ENCODE measurements at places on chromosomes 11 and 22.

GRCh38 chr11:44911029-44911814 lies 39.5 kb downstream of the TP53I11 start:
- no peaks in the 10 kb centered on the region for H3K36me3 ChIP-seq
- peak; percentile 81 for DNase-seq
- peaks cover 2% of the 10 kb centered on the region for H3K27me3 ChIP-seq
- H3K27ac ChIP-seq = no peak overlapping the region
- H3K4me1 ChIP-seq = 0 out of 2 replicates have a peak, but pooled peaks cover 2% of the 10 kb centered on the region
- no peak overlapping the region for H3K4me3 ChIP-seq

DNA sequence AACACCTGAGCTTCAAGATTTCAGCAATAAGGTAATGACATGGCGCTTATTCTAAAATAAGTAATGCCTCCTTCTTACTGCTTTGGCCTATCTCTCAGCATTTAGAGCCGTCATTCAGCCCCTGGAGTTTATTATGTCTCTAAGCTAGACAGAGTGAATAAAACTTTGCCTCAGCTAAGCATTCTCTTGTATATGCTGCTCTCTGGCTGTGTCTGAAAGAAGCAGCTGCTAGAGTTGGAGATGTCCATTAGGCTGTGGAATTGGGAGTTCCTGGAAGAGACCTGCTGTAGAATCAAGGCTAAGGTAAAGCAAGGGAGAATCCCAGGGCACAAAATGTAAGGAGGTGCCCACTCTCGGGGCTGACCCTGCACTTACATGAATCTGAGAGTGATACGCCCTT lies 35.5 kb upstream of the TTC12 start:
- H3K27me3 ChIP-seq = no peaks in the 10 kb centered on the region
- H3K4me1 ChIP-seq = no peaks in the 10 kb centered on the region
- no peaks in the 10 kb centered on the region for H3K36me3 ChIP-seq
- no peak overlapping the region for H3K4me3 ChIP-seq
- H3K27ac ChIP-seq = no peak overlapping the region
- DNase-seq = no peak

DNA sequence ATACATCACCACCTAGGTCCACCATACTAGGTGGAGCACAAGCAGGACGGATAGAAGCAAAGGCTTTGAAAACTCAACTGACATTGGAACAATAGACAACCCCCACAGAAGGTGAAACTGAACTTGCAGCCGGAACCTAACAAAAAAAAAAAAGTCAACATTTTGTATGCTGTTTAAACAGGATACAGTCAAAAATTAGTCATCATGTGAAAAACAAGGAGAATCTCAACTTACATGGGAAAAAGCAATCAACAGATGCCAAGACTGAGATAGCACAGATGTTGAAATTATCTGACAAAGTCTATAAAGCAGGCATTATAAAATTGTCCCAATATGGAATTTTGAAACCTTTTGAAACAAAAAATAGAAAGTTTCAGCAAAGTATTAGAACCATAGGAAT lies 123.8 kb downstream of the RAB38 start:
- H3K27ac ChIP-seq = no peak overlapping the region
- no peak overlapping the region for H3K4me3 ChIP-seq
- H3K36me3 ChIP-seq = no peaks in the 10 kb centered on the region
- no peaks in the 10 kb centered on the region for H3K27me3 ChIP-seq

DNA sequence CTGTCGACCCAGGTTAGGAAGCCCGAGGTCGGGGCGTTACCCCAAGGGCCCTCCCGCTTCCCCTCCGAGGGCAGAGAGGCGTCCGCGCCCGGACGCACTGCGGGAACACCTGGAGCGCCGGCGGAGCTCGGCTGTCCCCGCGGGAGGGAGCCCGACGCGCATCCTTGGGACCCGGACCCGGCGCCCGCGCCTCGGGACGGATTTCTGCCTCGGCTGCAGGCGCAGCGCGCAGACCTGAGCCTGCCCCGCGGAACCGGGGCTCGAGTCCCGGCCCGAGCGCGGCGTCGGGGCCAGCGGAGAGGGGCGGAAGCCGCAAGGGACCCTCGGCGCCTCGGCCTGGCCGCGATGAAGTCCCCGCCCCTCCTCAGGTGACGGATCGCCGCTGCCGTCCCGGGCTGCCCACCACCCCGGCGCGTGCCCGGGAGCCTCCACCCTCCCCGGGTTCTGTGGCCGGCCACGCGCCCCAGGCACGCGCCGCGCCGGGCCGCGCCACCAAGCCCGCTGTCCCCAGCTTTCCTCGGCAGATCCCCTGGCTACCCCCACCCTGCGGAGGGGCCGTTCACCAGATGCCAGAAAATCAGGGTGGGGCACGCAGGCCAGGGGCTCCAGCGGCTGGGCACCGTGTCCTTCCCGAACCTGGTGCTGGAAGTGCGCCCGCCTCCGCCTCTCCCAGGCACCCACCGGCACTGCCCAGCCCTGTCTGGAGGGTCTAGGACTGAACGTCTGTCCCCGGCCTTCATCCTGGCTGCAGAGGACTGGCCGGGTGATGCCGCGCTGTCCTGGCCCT lies 410 bp downstream of the GLB1L3 start:
- peak; percentile 4 for DNase-seq
- peak overlapping the region; percentile 88 for H3K27ac ChIP-seq
- H3K4me3 ChIP-seq = peak overlapping the region; percentile 74
- no peaks in the 10 kb centered on the region for H3K36me3 ChIP-seq
- no peaks in the 10 kb centered on the region for H3K27me3 ChIP-seq
- peaks cover 44% of the 10 kb centered on the region for H3K4me1 ChIP-seq

GRCh38 chr11:70158201-70158600 lies 44.9 kb upstream of the FADD start:
- no peak overlapping the region for H3K27ac ChIP-seq
- H3K36me3 ChIP-seq = no peaks in the 10 kb centered on the region
- no peak overlapping the region for H3K4me3 ChIP-seq
- H3K4me1 ChIP-seq = no peaks in the 10 kb centered on the region
- no peak for DNase-seq

- no peaks in the 10 kb centered on the region for H3K4me1 ChIP-seq
- no peaks in the 10 kb centered on the region for H3K27me3 ChIP-seq
- H3K27ac ChIP-seq = no peak overlapping the region
- no peak for DNase-seq
- H3K4me3 ChIP-seq = no peak overlapping the region
- H3K36me3 ChIP-seq = no peaks in the 10 kb centered on the region
Measured at GRCh38 chr11:110470716-110471115, 41.0 kb downstream of the FDX1 start.

- no peak overlapping the region for H3K4me3 ChIP-seq
- H3K27me3 ChIP-seq = no peaks in the 10 kb centered on the region
- no peak for DNase-seq
- H3K27ac ChIP-seq = no peak overlapping the region
- no peaks in the 10 kb centered on the region for H3K36me3 ChIP-seq
- no peaks in the 10 kb centered on the region for H3K4me1 ChIP-seq
Measured at GRCh38 chr11:134541355-134541754, 129.3 kb upstream of the B3GAT1 start.

DNA sequence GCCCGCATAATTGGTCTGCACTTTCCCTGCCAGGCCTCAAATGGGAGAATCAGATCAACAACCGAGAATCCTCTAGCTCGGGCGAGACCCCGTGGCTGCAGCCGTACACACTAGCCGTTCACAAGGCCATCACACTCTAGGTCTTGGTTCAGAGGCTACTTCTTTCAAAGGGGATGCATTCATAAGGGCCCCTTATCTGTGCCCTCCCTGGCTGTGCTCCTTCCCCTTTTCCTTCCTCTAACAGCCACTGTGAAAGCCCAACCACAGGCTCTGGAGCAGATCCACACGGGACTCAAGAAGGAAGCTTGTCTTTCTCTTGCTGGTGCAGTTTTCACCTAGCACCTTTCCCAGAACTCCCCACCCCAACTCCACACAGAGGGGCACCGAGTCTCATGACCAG lies 24.5 kb downstream of the SMIM38 start:
- H3K27ac ChIP-seq = no peak overlapping the region
- DNase-seq = no peak
- H3K4me1 ChIP-seq = no peaks in the 10 kb centered on the region
- no peaks in the 10 kb centered on the region for H3K27me3 ChIP-seq

- H3K27me3 ChIP-seq = peaks cover 10% of the 10 kb centered on the region
- DNase-seq = no peak
- H3K27ac ChIP-seq = no peak within 1 kb of the TSS
Measured at GRCh38 chr11:17544181-17544622, at the start of gene USH1C. Gene USH1C (minus strand): TSS chr11:17544416. CDS start chr11:17544307, 109 bp downstream.

DNA sequence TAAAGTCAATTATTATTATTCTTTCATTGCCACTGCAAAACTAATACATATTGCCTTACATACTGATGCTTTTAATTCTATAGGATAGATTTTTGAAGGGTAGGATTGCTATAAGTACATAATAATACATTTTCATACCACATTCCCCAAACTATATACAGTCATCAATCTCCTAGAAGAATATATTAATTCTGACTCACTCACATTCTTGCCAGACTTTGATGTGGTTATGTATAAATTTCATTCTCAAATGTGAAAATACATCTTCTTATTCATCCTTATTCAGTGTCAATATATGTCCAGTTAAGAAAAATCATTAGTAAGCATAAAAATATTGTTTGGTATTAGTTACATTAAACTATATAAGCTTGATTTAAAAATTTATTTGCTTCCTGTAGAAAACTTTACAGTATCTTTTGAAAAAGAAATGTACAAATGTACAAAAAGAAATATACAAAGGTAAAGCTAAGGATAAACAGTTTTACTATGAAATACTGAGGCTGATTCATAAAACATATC lies 458.8 kb upstream of the CNTN5 start:
- no peak for DNase-seq
- H3K4me1 ChIP-seq = no peaks in the 10 kb centered on the region
- no peak overlapping the region for H3K27ac ChIP-seq
- H3K36me3 ChIP-seq = no peaks in the 10 kb centered on the region
- no peaks in the 10 kb centered on the region for H3K27me3 ChIP-seq

Measured in DND-41 (cell line).